Airway epithelial cell (primary cell): ENCODE measurements at places on chromosomes 6 and 20. TPM values are rescaled to one million over a fixed set of nuclear protein-coding genes. Genes with fewer than 3 reads are reported as not detected.

The SLC22A16 gene
- total RNA-seq = not detected in 2 replicates

The TFAP2C gene
- total RNA-seq = 10.8 and 13.3 TPM in 2 replicates

The RAE1 gene
- 41.1 and 51.4 TPM in 2 replicates for total RNA-seq

The OARD1 gene
- total RNA-seq = 13.6 and 14.5 TPM in 2 replicates

The ULBP2 gene
- total RNA-seq = 13.0 and 14.1 TPM in 2 replicates

The PNPLA1 gene
- 0.14 and 0.23 TPM in 2 replicates for total RNA-seq

The CLPSL2 gene
- 5.1 TPM in 1 of 2 replicates, not detected in the other for total RNA-seq

The ZBTB46 gene
- total RNA-seq = 0.42 and 0.93 TPM in 2 replicates

The RAD21L1 gene
- not detected in 2 replicates for total RNA-seq

The SUPT3H gene
- 3.4 and 4.2 TPM in 2 replicates for total RNA-seq

The PCK1 gene
- total RNA-seq = not detected in 2 replicates

The ADGB gene
- not detected in 2 replicates for total RNA-seq

The MATN4 gene
- 0.05 TPM in 1 of 2 replicates, not detected in the other for total RNA-seq

The SMLR1 gene
- not detected in 2 replicates for total RNA-seq

The AIF1 gene
- total RNA-seq = not detected in 2 replicates

The ADGRF5 gene
- under 0.01 TPM in 1 of 2 replicates, not detected in the other for total RNA-seq

The MUC21 gene
- total RNA-seq = 0.14 TPM in 1 of 2 replicates, not detected in the other

The CST1 gene
- total RNA-seq = 0.28 TPM in 1 of 2 replicates, not detected in the other

The TOX2 gene
- total RNA-seq = 1.3 and 1.6 TPM in 2 replicates

The HRH3 gene
- total RNA-seq = not detected in 2 replicates

The FERMT1 gene
- 26.7 and 37.3 TPM in 2 replicates for total RNA-seq

The ULBP3 gene
- total RNA-seq = 12.1 and 14.7 TPM in 2 replicates

The AGER gene
- total RNA-seq = 1.2 and 2.0 TPM in 2 replicates

The NKX2-4 gene
- total RNA-seq = not detected in 2 replicates

The ZNF318 gene
- total RNA-seq = 4.4 and 6.1 TPM in 2 replicates

The CEP85L gene
- 3.5 and 3.9 TPM in 2 replicates for total RNA-seq

The MEA1 gene
- 83.5 and 84.1 TPM in 2 replicates for total RNA-seq

The HLA-DRB1 gene
- total RNA-seq = 0.14 TPM in 1 of 2 replicates, not detected in the other

The ESR1 gene
- 0.07 TPM in 1 of 2 replicates, not detected in the other for total RNA-seq

The NOX3 gene
- not detected in 2 replicates for total RNA-seq

The C6orf58 gene
- not detected in 2 replicates for total RNA-seq

The C6orf163 gene
- total RNA-seq = 0.56 and 1.1 TPM in 2 replicates

The IRF4 gene
- total RNA-seq = not detected in 2 replicates

The GMDS gene
- 24.7 and 31.0 TPM in 2 replicates for total RNA-seq

The MAK gene
- 0.07 TPM in 1 of 2 replicates, not detected in the other for total RNA-seq

The ASIP gene
- total RNA-seq = not detected in 2 replicates

The E2F1 gene
- 7.1 and 8.8 TPM in 2 replicates for total RNA-seq

The SIRPG gene
- not detected in 2 replicates for total RNA-seq

The VWA7 gene
- total RNA-seq = 1.6 and 2.8 TPM in 2 replicates

The RIMS4 gene
- not detected in 2 replicates for total RNA-seq

The EZR gene
- 219 and 247 TPM in 2 replicates for total RNA-seq

The KHDC1 gene
- total RNA-seq = 1.4 and 1.7 TPM in 2 replicates

The PLEKHG1 gene
- 9.9 and 16.2 TPM in 2 replicates for total RNA-seq

The POM121L2 gene
- not detected in 2 replicates for total RNA-seq

The COL9A3 gene
- 0.21 and 2.6 TPM in 2 replicates for total RNA-seq

The CYP39A1 gene
- total RNA-seq = 1.8 and 2.4 TPM in 2 replicates

The TPD52L1 gene
- 102 and 114 TPM in 2 replicates for total RNA-seq

The SAMD5 gene
- total RNA-seq = 0.37 and 0.56 TPM in 2 replicates

The DHX35 gene
- 5.0 and 7.2 TPM in 2 replicates for total RNA-seq

The SLC17A1 gene
- not detected in 2 replicates for total RNA-seq

The IDH3B gene
- total RNA-seq = 116 and 122 TPM in 2 replicates

The PTPN1 gene
- 33.4 and 43.7 TPM in 2 replicates for total RNA-seq

The ZNF831 gene
- total RNA-seq = not detected in 2 replicates

The EYS gene
- 0.28 and 0.37 TPM in 2 replicates for total RNA-seq
